Stimulated activated CD4-positive, alpha-beta T cell treated with anti-CD3 and anti-CD28 coated beads, Interleukin-12 subunit alpha, Interleukin-12 subunit beta, amount 100 ng/mL, for 4 hours (primary cell): ENCODE measurements at places on chromosomes 6 and 20.

DNA sequence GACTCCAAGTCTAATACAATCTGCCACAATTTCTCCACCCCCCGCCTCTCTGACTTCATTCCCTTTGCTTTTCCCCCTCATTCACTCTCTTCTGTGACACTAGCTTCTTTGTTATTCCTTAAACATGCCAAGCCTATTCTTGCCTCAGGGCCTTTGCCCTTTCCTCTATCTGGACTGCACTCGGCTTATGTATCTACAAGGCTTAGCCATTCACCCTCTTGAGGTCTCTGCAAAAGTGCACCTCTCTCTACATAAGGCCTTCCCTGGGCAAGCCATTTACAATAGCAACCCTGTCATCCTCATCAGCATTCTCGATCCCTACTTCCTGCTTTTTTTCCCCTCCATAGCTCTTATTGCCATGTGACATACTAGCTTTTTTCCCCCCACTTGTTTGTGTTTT is 168.9 kb downstream of the PDSS2 start:
- DNase-seq: no peak

GRCh38 chr6:19210849-19211590 is 626.1 kb upstream of the ID4 start:
- no peak for DNase-seq

GRCh38 chr20:61451953-61452352 is 199.9 kb downstream of the CDH4 start:
- DNase-seq: no peak

DNA sequence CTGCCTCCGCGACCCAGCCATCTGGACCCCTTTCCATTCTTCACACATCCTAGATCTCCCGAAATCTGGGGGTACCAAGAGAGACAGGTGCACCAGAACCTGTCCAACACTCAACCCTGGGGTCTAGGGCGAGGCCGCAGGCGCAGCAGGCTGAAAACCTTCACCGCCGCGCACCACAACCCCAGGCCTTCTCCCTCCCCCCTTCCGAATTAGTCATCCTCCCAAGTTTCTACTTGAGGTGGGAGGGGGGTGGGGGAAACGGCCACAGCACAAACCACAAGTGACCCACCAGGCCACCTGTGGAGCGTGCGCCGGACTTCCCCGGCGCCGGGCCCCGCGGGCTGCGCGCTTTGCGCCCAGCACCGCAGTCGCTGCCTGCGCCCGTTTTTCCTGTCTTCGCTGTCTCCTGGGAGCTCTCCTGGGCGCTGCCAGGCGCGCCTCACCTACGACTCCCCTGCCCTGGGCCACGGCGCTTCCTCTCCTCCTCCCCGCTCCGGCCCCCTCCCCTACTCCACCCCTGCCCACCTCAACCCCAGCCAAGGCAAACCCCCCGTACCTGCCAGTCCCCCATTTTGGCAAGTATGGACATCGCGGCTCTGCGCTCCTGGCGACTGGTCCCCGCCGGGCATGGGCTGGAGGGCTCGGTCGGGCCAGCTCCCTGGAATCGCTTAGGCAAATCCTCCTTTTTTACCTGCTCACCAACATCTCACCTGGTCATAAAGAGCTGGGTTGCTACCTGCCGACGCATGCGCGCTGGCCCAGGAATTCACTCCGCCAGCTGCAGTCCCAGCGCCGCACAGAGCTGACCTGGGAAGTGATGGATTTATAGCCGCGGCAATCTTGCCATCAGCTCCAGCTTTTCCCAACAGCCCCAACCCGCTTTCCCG is 4.2 kb upstream of the TFAP2A start:
- no peak for DNase-seq

DNA sequence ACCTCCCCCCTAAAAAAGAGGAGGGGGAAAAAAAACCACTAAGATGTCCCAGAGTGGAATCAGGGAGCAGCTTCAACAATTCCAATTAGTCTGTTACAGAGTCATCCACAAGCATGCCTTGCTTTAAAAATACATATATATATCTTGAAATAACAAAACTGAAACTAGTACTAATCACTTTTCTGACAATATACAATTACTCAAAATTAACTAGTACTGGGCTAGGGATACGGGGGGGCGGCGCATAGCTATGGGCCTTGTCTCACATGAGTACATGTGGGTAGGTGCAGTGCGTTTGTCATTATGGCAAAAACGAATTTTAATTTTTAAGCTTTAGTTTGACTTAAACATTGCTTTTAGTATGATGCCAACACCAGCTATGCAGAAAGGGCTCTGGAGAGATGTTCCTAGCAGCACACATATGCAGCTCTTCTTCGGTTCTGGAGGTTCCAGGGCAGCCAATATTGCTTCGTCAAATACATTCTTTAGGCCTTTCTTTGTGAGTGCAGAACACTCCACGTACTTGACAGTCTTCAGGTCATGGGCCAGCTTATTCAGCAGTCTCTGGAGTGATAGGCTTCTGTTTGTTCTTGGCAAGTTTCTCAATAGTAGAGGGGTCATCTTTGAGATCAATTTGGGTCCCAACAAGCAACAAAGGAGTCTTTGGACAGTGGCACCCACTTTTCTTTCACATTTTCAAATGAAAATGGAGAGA is 38.8 kb downstream of the ITCH start:
- DNase-seq: peak; percentile 17

DNA sequence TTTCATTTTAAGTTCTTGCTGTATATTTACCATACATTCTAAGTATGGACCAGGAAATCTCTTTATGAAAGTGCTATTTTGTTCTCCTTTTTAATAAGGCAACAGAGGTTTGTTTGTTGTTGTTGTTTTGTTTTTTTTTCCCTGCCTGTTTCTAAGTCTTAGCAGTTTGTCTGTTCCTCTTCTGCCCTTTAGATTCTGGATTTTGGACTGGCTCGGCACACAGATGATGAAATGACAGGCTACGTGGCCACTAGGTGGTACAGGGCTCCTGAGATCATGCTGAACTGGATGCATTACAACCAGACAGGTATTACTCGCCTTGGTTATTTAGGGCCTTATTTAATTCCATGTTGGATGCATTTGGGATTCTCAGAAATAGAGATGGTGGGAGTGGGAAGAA is 48.0 kb downstream of the MAPK14 start:
- no peak for DNase-seq

- DNase-seq: no peak
Observed at GRCh38 chr6:6659600-6660327, 71.2 kb downstream of the LY86 start.

DNA sequence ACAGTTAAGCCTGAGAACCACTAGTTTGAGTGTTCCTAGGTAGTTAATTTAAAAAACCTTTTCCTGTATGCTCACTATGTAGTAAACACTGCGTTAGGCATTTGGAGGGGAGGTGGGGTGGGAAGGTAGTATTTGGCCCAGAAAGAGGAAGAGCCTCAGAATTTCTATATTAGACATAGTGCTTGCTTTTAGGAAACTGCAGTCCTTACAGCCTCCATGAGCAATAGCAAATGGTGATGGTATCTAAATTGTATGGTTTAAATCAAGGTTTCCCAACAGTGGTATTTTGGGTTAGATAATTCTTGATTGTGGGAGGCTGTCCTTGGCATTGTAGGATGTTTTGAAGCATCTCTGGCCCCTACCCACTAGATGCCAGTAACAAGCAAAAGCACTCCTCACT is 61.5 kb upstream of the RIPOR2 start:
- DNase-seq: no peak

- DNase-seq: no peak
Observed at GRCh38 chr6:137652961-137653705, 158.9 kb upstream of the OLIG3 start.

GRCh38 chr6:37882724-37883413 is 63.3 kb downstream of the ZFAND3 start:
- no peak for DNase-seq

- DNase-seq: no peak
Observed at GRCh38 chr6:34005901-34006531, 139.9 kb downstream of the GRM4 start.

DNA sequence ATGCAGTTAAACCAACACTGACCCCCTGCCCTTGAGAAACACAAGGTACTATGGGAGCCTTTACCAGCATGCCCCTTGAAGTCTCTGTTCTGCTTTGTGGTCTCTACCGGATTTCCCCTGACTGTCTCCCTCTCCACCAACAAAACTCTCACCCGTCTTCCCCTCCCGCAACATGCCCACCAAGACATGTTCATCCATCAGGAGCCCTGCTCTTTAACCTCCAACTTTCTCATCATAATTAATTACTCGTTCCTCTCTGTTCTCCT is 1.1 kb downstream of the ZNF165 start:
- DNase-seq: no peak

DNA sequence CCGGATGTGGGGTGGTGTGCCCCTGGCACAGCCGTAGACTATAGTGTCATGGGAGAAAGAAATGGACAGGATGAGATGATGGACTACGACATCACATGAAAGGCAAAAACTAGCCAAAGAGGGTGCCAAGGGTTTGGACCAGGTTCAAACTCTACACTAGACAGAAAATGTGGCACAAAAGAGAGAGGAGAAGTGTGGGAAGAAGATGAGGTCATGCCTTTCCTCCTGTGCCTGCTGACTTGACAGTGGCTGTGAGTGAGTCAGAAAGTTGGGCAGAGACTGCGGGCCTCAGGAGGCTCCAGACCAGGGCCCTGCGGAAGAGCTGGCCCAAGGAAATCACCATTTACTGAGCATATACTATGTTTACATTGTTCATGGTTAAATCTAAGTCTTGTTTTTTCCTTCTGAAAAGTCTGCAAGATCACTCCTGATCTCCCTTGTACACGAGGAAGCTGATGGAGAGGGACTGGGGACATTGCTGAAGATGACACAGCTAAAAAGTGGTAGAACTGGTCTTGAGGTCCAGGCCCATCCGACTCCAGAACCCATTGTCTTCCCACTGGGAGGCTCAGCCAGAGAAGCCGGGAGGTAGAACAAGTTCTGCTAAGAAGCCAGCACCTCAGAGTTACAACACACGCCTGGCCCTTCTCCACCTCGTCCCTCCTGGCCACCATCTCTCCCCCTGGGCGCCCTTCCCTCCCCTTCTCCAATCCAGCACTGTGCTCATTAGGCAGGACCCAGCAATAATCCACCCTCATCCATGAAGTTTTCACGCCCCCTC is 35.6 kb downstream of the CNKSR3 start:
- no peak for DNase-seq

DNA sequence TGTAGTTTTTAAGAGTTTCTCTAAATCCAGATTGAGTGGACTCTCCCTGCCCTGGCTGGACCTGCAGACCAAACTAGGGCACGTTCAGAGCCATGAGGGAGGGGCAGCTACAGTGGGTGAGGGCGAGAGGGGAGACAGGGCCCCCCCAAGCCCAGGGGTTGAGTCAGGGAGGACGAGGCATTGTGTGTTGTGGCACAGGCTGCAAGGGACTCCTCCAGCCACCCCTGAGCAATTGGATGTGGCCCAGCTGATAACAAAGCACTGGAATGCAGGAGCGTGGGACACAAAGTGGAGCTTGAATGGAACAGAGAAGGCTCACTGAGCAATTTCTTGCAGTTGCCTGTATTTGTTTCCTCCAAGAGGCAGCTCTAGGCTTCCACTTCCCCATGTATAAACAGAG is 43.5 kb upstream of the MYL9 start:
- DNase-seq: no peak

DNA sequence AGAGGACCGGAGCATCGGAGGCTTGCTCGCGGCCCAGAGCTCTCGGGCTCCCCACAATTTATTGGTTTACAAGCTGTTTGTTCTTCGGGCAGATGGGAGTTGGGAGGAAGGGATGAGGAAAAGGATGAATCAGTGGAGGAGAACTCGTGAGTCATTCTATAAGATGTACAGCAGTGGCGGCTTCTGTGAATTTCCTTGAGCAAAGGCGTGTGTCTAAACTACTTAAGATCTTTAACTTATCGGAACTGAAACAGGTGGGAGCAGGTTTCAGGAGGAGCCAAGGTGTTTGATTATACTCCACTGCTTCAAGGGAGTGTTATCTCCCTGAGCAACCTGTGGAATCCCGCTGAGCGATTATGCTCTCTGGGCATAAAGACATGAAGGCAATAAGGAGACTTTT is 50.5 kb upstream of the IBTK start:
- DNase-seq: no peak

DNA sequence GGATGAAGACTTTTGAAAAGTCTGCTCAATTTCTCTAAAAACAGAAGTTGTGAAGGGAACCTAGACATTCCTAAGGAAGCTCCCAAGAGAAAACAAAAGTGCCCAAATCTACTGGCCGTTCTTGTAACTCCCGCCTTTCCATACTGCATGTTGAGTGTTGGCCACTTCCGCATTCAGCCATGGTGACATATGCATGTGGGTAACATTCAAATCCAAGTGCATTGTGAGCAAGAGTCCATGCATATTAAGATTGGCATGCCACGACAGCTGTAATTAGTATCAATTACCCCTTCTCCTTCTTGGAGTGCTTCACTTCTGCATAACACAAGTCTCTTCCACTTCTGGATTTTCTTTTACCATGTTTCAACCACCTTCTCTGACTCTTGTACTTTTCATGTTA is 8.4 kb downstream of the SLC35D3 start:
- DNase-seq: no peak

- no peak for DNase-seq
Observed at GRCh38 chr20:19918965-19919329, 98.2 kb upstream of the NAA20 start.

DNA sequence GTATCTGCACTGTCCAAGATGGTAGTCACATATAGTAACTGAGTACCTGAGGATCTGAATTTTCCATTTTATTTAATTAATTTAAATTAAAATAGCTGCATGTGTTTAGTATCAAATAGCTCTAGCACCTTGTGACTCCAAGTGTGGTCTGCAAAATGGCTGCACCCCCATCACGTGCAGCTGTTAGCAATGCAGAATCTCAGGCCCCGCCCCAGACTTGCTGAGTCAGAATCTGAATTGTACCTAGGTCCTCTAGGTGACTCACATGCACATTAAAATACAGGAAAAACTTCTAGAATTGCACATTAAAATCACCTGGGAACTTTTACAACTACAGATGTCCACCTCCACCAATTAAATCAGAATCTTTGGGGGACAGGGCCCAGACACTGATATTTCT is 19.2 kb upstream of the FAM83C start:
- DNase-seq: peak; percentile 57

DNA sequence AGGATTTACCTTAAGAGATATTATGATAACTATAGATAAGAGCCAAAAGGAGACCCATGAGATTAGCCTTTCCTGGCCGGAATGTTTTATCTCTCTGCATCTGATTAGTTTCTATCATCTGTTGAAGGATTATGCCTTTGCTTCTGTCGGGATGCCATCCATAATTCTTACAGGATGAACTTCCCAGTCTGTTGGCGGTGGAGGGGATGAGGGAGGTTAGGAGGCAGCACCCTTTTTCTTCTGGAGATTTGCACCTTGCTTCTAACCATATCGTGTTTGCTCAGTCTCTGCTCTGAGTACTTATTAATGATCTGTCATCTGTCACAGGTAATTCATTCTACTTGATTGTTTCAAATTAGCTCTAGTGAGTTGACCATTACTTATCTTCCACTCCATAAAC is 292.1 kb downstream of the KHDC1L start:
- DNase-seq: no peak

- DNase-seq: no peak
Observed at GRCh38 chr20:7716286-7716972, 223.8 kb downstream of the HAO1 start.
